Right hindlimb (tissue), 1 donor: ENCODE measurements at places on chromosomes 3 and 15.

DNA sequence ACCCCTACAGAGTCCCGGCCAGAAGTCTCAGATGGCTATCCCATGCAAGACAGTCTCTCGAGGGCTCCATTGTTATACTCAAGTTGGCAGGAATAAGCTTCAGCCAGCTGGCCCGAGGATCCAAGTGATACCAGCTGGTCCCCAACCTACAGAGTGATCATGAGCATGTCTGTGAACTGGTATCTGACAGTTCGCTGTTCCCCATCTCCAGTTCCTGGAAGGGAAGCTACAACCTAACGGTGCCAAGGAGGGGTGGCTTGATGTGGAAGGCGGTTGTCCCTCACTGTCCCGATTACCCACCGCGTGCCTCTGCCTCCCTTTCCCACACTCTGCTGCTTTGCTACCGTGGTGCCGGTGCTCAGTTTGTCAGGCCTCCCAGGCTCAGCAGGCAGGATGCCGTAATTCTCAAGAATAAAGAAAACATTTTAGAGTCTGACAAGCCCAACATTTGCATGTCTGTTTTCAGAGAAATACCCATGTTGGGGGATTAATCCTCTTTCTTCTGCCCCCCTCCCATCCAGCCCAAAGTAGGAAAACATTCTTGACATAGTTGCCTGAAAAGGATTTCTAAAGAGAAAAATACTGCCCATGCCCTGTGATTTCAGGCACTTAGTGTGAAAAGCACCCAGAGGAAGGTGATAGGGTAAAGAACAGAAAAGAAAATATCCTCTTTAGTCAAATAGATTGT is 49.4 kb upstream of the HES1 start:
- peak; percentile 61 for DNase-seq

GRCh38 chr15:52879145-52879544 is 89.0 kb upstream of the ONECUT1 start:
- DNase-seq, result no peak

DNA sequence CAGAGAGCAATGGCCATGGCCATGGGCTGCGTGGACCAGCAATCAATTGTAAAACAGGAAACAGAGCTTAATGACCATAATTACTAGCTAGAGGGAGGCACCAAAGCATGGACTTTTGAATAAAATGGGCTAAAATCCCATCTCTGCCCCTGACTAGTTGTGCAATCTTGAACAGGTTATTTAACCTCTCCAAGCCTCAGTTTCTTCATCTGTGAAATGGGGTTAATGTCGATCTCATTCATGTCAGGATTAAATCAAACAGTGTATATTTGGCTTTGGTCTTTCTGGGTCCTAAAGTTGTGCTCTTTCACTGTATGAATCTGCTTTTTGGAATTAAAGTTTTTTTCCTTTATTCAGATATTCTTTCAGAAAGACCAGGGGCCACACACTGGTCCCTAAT is 36.1 kb downstream of the ABTB1 start:
- no peak for DNase-seq

DNA sequence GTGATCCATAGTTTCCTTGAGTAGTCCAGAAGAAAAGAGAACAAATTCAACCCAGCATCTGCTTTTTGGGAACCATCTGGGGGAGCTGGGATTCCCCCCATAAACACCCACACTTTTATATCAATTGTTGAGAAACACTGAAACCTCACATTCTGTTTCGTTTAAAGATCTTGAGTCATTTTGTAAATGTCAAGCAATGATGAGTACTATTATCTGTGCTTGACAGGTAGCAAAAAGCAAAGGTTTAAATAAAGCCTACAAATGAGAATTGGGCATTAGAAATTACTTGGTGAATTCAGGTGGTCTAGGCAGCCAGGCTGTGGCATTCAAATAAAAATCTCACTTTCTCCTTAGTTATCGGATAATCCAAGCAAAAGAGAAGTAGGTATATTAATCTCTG is 75.7 kb downstream of the TMEM266 start:
- DNase-seq, result no peak

GRCh38 chr3:14210843-14211594 is 32.4 kb downstream of the LSM3 start:
- DNase-seq, result no peak

DNA sequence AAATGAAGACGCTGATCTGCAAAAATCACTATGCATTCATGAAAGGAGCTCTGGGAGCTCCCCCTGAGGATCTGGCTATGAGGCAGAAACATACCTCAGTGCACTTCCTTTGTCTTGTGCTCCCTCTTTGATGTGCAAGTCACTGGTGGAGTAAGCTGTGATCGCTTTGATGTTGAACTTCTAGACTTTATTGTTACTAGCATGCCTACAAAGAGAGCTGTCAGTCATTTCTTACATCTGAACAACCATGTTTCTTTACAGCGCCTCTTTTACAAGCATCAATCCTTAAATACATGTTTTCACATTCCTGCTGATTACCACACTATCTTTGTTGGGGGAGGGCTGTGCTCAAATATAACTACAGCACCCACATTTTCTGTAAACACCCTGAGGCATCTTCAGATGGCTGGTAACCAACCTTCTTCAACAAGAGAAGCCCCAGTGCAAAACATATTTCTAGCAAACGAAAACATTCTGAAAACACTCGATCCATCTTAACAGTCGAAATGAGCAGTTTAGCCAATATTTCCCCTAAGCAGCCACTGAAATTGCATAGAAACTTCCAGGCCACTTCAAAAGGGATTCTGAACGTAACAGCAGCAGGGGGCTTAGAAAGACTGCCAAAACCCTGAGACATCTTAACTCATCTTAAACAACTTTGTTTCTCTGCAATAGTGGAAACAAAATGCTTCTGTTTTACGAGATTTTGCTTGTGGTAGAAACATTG is 101.9 kb upstream of the ICE2 start:
- no peak for DNase-seq

GRCh38 chr3:159992589-159992988 is 4.0 kb downstream of the IL12A start:
- no peak for DNase-seq

- DNase-seq, result no peak
Observed at GRCh38 chr15:101391431-101391830, 96.4 kb upstream of the SNRPA1 start.
